ENCODE measurements at places on chromosomes 11 and 22.

GRCh38 chr11:55714982-55715888 lies 53.2 kb downstream of the OR4C6 start:
- no peak for DNase-seq

GRCh38 chr11:6736495-6737121 lies 35.2 kb downstream of the OR2AG2 start:
- DNase-seq: no peak

- peak; percentile 74 for DNase-seq
These were observed 551 bp upstream of the DEUP1 start for GRCh38 chr11:93329936-93330445.

GRCh38 chr11:118200497-118200896 lies 24.1 kb upstream of the SCN2B start:
- no peak for DNase-seq

- no peak for DNase-seq
These were observed 115.0 kb upstream of the CD82 start for GRCh38 chr11:44450295-44450932.

- peak; percentile 5 for DNase-seq
These were observed 5.0 kb downstream of the SEZ6L start for GRCh38 chr22:26174280-26174679.

DNA sequence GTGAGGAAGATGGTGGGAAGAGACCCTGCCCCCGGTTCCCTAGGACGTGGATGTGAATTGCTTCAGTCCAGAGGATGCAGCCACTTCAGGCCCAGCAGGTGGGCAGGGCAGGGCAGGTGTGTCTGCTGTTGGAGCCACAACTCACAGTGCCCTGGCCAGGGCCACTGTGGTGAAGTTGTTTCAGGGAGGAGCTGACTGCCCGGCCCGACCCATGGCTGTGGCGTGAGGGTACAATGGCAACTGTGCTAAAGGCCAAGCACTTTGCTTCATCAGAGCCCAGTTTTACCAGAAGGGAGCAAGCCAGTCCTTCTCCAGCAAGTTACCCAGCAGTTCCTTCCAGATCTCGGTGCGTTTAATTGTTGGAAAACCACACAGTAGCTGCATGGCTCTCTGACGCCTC lies 1174.4 kb downstream of the BRD1 start:
- DNase-seq: no peak

- no peak for DNase-seq
These were observed 620.5 kb upstream of the CCDC179 start for GRCh38 chr11:23480736-23481135.

DNA sequence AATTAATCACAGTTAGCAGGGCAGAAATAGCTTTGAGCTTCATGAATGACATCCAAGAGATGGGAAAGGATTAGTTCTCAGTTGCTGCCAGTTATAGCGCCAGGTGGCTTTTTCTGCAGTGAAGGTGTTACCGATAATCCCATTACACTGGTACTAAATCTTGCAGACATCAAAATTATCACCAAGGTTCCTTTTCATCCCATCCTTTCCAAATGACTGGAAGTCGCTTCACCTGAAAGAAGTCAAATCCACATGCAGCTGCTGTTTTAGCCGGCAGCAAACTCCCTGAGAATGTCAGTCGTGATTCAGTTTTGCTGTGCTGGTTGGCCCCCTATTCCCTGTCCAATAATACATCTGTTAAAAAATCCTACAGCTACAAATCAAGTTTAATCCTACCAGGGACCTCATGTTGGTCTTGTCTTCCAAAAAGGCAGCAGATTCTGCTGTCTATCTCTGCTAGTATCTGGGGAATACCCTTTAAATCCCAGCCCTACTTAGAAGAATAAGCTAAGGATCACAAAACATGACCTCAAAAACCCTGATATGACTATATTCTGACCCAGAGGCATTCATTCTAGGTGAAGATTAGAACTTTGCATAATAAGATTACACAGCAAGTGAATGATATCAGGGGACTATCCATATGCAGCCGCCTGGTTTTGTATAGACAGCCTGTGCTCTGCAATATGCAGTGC lies 31.7 kb downstream of the IMMP1L start:
- DNase-seq: no peak

GRCh38 chr11:125674210-125674609 lies 6.4 kb downstream of the ACRV1 start:
- no peak for DNase-seq

DNA sequence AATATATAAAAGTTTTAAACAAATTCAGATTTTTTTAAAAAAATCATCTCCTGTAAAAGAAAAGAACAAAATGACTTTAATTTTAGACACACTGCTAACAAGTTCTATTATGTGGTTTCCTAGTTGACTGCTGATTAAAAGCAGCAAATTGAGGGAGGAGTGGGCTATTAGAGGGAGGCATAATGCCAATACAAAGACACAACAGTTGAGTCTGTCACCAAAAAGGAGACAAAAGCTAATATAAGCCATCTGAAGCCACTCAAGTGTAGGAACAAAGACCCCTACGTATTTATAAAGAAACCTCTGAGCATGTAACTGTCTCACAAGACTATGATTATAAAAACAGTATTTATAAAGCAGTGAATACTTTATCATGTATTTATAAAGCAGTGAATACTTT lies 28.6 kb downstream of the TMEM123 start:
- DNase-seq: peak; percentile 26

GRCh38 chr11:62805961-62806441 lies 761 bp upstream of the NXF1 start:
- DNase-seq: no peak

DNA sequence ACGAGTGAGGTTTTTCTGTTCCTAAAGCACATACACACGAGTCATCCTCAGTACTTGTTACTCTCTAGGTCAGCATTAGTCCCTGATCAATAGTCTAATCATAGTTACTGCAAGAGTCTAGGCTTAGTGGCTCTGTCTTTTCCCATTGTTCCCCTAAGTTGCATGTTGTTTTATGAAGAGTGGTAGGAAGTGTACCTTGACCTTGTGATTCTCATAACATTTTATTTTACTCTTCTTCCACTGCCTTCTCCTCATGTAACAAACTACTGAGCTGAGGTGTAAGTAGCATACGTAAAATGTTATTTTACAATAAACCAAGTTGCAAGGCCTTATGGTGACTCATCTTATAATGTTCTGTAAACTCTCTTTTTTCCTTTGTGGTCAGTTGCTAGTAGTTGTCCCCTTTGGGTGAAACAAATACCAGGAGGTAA lies 15.0 kb downstream of the METTL15 start:
- DNase-seq: no peak

Measured in NCI-H1092 (cell line).